ENCODE measurements at places on chromosomes 2 and 18. TPM values are rescaled to one million over a fixed set of nuclear protein-coding genes. Genes with fewer than 3 reads are reported as not detected.
A peak's percentile ranks its signal among the peaks of the same experiment; 100 is the strongest.

DNA sequence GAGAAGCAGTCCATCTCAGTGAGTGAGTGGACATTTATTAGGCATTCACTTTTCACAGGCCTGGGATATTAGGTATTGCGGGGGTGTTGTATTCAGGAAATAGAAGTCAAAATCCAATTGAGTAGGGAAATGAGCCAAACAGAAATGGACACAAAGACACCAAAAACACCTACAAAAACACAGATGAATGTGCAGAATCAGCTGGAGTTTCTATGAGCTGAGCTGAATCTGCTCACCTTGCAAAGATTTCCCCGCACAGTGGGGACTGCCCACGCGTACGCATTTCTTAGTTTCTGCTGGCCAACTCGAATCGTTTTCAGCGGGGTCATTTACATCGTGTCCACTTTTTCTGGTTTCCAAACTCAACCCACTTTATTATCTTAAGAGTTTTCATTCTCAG lies 160.0 kb downstream of the BCL2 start:
- no peak for DNase-seq
- peak overlapping the region; percentile 90 for H3K27ac ChIP-seq
- H3K4me3 ChIP-seq = peak overlapping the region; percentile 81
- no peaks in the 10 kb centered on the region for H3K27me3 ChIP-seq
- H3K4me1 ChIP-seq = peaks cover 97% of the 10 kb centered on the region

DNA sequence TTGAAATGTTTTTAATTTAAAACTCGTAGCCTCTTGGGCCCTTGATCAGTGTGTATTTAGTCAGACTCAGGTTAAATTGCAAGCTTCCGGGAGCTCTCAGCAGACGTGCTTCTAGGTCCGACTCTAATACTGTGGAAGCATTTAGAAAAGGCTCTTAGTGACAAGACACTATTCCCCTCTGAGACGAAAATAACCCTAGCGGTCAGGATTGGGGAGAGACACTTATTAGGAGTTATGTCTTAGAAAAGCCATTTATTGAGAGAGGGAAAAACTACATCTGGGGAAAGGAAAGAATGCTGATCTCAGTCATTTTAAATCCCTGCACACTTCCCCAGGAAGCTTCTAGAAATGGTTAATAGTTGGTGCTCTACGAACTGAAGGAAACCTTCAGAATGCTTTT lies 110.5 kb upstream of the NCK2 start:
- DNase-seq = no peak
- H3K36me3 ChIP-seq = no peaks in the 10 kb centered on the region
- H3K4me1 ChIP-seq = peaks cover 2% of the 10 kb centered on the region
- H3K27me3 ChIP-seq = peaks cover 13% of the 10 kb centered on the region
- H3K27ac ChIP-seq = no peak overlapping the region
- no peak overlapping the region for H3K4me3 ChIP-seq

Gene TUBA3E
- not detected for total RNA-seq

- DNase-seq = no peak
- H3K36me3 ChIP-seq = no peaks in the 10 kb centered on the region
- no peaks in the 10 kb centered on the region for H3K4me1 ChIP-seq
- no peak overlapping the region for H3K4me3 ChIP-seq
Measured at GRCh38 chr18:50410894-50411293, 36.0 kb downstream of the SKA1 start.

DNA sequence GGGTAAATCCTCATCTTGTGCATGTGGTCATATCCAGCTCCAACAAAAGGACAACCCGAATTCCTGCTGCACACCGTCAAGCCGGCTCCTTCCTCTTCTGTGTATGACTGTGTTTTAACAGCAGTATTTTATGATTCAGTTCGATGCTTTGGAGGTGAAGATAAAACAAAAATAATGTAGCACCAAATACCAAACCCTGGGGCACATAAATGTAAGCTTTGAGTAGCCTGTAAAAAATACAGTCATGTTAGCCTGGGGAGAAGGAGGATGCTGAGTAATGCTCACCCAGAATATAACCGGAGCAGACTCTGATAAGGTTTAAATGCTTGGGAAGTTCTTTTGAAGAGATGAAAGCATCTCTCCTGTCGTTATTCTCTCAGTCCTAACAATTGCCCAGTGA lies 225.0 kb downstream of the SUCLG1 start:
- peaks cover 4% of the 10 kb centered on the region for H3K27me3 ChIP-seq
- H3K4me1 ChIP-seq = no peaks in the 10 kb centered on the region
- no peak overlapping the region for H3K27ac ChIP-seq
